T-helper 2 cell treated with Interferon-gamma antibody and Interleukin-4, amounts not matched to agents 5 μg/mL and 100 μg/mL, for 36 hours (primary cell): ENCODE measurements at places on chromosomes 3 and 15.
A peak's percentile ranks its signal among the peaks of the same experiment; 100 is the strongest.

DNA sequence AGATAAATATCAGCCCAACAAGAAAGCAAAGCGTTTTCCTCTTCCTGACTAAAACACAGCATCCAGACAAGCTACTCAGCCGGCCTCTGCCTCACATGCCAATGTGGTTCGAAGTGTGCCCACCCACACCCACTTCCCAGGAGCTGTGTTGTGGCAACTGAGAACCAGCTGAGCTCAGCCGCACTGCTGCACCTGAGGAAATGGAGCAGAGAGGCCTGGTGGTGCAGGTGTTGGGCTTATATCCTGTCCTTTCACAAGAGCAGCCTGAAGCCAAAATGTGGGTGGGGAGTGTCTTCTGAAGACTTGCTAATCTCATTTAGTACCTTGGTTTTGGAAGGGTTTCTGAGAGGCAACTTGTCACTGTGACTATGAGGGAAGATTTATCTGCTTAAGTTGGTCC lies 23.0 kb upstream of the RETNLB start:
- DNase-seq = no peak

DNA sequence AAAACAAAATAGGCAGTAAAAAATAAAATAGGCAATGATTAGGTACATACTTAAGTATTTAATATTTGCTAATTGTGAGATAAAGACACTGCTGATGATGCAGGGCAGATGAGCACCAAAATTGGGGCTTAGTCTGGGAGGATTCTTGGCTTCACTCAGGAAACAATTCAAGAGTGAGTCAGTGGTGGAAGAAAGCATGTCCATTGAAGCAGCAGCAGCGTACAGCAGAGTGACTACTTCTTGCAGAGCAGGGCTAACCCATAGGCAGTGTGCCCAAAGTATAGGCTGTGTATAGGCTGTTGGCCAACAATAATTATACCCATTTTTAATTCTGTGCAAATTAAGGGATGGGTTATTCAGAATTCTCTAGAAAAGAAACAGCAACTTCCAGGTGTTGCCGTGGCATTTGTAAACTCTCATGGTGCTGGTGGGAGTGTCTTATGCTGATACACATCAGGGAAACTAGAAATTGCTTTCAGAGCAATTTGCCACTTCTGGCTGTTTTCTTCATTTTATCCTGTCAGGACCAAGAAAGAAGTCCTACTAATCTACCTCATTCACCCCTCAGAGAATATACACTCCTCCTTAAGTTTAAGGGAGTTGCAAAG lies 317.3 kb upstream of the NAALADL2 start:
- DNase-seq = no peak

GRCh38 chr15:67010898-67011616 lies 54.3 kb upstream of the SMAD3 start:
- DNase-seq = no peak

DNA sequence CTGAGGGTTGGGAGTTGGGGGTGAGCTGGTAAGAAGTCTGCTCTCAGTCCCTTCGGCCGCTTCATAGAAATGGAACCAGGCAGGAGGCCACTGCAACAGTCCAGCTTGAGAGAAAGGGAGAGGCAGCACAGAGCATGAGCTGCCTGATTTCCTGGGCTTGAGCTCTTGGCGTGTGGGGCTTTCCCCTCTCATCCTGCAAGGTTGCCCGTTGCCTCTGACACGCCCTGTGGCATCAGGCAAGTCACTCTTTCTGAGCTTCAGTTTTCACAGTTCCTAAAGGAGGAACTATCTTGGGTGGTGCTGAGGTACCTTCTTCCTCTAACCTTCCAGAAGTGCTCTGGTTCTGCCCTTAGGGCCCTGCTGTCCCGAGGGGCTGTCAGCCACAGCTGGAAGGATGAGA lies 4.9 kb downstream of the MESP2 start:
- no peak for DNase-seq

- no peak for DNase-seq
Measured at GRCh38 chr3:89250742-89251141, 143.3 kb downstream of the EPHA3 start.

DNA sequence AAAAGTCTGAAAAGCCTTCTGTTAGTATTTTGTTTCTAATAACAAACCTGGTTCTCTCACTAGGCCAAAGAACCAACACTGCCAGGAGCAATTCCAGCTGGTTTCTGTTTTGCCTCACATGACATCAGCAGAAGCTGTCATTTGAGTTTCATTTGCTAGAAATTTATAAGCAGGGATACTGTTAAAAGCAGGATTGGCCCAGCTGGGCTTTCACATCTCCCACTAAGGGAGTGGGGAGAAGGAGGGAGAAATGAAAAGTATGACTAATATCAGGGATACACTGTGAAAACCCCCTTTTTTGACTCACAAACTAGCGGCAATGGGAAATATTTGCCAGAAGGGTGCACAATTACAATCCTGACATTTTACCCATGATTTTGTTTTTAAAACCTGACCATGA lies 5.3 kb downstream of the CCDC80 start:
- DNase-seq = no peak

GRCh38 chr3:185350841-185351240 lies 12.1 kb upstream of the MAP3K13 start:
- no peak for DNase-seq

DNA sequence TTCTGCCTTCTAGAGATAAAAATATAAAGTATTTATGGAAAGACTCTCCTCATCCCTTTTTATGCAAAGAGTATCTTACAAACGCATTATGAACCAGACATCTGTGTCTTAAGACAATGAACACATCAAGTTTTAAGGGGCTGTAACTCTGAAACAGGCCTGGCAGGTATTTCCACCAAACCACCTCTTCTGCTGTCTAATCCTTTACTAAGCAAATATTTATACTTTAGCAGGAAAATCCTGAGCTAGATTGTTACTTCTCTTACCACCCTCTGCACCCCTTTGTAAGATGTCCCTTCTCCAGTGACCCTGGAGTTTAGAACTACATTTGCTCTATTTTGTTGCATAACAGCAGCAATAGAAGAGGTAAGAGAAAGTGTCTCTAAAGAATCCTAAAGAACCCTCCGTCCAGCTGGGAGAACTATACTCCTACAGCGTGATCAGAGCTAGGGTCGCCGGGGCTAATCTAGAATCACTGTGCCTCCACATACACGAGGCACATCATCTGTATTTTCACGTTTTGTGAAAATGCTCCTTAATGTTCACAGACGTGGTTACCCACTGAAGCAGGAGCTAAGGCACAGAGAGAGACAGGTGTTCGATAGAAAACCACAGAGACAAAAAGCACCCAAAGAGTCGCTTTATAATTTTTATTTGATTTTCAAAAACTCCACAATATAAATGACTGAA lies 129.6 kb downstream of the FOXP1 start:
- DNase-seq = no peak

GRCh38 chr3:171873580-171873979 lies 30.4 kb downstream of the TMEM212 start:
- no peak for DNase-seq

GRCh38 chr3:128285042-128285966 lies 132.0 kb downstream of the EEFSEC start:
- peak; percentile 0 for DNase-seq

GRCh38 chr15:71789616-71790015 lies 20.7 kb upstream of the NR2E3 start:
- no peak for DNase-seq

- DNase-seq = no peak
Measured at GRCh38 chr15:54520616-54521015, 542.4 kb downstream of the UNC13C start.

DNA sequence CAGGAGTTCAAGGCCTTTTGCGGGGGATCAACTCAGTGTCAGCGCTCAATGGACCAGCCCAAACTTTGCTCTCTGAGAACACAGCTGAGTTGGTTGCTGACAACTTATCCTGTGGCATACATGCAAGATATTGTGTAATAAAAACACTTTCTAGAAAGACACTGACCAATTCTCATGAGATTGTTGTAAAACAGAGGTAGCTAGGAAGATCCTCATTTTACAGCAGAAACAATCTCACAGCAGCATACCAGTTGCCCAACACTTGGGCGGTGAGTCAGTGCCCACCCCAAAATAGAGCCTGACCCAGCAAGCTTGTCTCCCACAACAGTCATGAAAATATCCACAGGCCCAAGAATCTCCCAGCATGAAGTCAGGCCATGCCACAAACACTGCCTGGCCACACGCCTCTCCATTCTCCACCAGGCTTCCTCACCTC lies 18.2 kb downstream of the KLHL6 start:
- DNase-seq = no peak

DNA sequence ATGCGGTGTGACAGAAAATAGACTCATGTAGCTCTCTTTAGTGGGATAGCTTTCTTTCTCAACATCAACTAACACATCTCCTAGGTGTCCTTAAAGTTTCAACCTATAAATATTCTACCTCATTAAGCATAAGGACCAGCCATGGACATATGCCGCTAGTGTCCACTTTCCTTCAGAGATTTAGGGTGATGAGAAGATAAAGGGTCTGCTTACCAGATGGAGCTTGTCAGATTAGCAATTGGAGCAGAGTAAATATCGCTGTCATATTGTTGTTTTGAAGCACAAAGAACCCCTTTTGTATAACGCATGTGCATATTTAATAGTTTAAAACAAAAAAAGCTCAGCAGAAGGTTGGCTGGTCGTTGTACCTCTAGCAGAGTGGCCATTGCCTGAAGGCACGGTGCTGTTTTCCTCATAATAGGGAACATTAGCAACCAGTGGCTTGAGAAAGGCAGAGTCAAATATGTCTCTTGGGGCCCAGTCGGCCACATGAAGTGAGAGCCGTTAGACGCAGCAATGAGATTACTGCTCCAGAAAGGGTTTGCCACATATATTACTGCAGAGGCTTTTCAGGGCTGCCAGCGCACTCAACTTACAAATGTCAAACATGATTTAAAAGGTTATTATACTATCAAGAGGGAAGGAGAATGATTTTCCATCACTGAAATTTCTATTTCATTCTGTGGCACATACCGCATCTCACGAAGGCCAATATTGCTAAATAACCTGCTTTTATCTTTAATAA lies 264.2 kb downstream of the ROBO2 start:
- DNase-seq = no peak

GRCh38 chr15:58506783-58507668 lies 75.2 kb downstream of the LIPC start:
- no peak for DNase-seq

DNA sequence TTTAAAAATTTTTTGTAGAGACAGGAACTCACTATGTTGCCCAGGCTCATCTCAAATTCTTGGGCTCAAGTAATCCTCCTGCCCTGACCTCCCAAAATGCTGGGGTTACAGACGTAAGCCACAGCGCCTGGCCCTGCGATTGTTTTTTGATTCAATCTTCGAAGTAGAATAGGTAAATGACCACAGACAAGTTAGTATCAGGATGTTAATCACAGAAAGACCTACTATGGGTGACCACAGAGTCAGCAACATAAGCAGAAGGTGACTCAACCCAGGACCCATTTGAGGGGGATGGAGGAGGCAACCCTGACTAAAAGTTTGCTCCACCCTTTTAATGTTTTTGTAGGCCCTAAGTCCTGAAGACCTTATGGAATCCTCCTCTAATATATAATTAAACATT lies 10.0 kb upstream of the USP3 start:
- DNase-seq = peak; percentile 28
